GM23248 (cell line): ENCODE measurements at places on chromosomes 1 and 21.

- no peak for DNase-seq
Observed at GRCh38 chr1:52723260-52723659, 3.0 kb upstream of the ZYG11B start.

- DNase-seq: peak; percentile 74
Observed at GRCh38 chr1:39992234-39992633, 37.3 kb downstream of the MFSD2A start.

DNA sequence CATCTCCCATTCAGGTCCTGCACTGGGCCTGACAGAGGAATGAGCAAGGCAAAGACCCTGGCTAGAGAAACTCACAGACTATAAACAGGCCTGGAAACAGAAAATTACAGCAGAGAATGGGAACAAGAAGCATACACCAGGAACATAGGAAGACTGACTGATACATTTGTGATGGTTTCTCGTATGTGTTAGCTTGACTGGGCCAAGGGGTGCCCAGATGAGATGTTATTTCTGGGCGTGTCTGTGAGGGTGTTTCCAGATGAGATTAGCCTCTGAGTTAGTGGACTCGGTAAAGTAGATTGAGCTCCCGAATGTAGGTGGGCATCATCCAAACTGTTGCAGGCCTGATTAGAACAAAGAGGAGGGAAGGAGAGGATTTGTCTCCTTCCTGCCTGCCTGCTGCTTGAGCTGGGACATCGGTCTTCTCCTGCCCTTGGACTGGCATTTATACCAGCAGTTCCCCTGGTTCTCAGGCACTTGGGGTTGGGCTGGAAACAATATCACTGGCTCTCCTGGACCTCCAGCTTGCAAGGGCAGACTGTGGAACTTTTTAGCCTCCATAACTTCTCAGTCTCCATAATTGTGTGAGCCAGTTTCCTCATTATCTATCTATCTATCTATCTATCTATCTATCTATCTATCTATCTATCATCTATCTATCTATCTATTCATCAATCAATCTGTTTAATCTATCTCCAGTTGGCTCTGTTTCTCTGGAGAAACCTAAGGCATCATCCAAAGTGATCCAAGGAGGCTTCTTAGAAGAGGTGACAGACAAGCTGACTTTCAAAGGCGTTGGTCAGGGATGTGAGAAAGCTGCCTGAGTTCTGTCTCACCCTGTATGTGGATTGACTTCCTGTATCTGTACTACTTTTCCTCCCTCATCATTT is 9.7 kb upstream of the FOXO6 start:
- no peak for DNase-seq

GRCh38 chr1:235502601-235503402 is 1.4 kb downstream of the B3GALNT2 start:
- DNase-seq: peak; percentile 41

DNA sequence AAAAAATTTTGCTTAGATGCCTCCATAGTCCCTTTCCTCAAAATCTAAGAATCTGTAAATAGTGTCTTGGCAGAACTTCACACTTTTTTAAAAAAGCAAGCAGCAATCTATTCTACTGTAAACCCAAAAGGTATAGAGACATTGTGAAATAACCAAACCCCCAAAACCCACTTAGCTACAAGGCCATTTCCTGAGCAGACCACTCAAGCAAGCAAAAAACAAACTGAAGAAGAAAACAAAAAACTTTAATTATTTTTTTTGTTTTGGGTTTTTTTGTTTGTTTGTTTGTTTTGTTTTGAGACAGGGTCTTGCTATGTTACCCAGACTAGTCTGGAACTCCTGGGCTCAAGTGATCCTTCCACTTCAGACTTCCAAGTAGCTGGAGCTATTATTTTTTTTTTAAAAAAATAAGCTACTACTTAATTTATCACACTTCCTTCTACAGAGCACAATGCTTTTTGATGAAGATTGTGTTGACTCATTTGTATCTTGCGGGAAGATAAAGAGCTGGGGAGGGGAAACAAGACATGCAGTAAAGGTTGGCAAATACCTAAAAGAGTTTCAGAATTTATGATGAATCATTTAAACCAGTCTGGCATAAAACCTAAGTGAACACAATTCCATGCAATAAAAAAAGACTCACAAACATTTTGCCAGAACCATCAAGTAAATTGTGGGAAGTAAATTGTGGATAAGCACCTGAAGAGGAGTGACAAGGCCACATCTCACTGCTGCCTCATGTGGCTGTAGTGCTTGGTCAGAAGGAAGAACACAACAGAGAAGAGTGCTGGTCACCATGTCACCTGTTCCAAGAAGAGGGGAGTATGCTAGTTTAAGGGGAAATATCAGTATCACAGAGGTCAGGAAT is 2.7 kb upstream of the PTPN22 start:
- peak; percentile 27 for DNase-seq

- DNase-seq: no peak
Observed at GRCh38 chr1:10530756-10531495, 56.2 kb downstream of the PEX14 start.

DNA sequence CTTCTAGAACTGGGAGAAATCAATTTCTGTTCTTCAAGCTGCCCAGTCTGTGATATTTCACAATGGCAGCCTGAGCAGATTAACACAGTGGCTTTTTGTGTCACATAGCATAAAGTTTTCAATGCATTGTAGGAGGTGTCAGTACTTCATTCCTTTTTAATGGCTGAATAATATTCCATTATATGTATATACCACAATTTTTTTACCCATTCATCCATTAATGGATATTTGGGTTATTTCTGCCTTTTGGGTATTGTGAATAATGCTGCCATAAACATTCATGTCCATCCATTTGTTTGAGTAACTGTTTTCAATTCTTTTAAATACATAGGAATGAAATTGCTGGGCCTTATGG is 191.5 kb downstream of the SETD4 start:
- DNase-seq: no peak

- DNase-seq: no peak
Observed at GRCh38 chr1:11691928-11692711, 610 bp downstream of the DRAXIN start.

DNA sequence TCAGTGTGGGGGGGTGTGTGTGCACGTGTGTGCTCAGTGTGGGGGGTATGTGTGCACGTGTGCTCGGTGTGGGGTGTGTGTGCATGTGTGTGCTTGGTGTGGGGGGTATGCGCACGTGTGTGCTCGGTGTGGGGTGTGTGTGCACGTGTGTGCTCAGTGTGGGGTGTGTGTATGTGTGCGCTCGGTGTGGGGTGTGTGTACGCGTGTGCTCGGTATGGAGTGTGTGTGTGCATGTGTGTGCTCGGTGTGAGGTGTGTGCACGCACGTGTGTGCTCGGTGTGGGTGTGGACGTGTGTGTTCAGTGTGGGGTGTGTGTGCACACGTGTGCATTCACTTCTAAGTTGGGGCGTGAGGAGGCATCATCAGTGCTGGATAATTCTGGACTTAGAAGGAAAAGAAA is 77.9 kb downstream of the PRDM16 start:
- no peak for DNase-seq

DNA sequence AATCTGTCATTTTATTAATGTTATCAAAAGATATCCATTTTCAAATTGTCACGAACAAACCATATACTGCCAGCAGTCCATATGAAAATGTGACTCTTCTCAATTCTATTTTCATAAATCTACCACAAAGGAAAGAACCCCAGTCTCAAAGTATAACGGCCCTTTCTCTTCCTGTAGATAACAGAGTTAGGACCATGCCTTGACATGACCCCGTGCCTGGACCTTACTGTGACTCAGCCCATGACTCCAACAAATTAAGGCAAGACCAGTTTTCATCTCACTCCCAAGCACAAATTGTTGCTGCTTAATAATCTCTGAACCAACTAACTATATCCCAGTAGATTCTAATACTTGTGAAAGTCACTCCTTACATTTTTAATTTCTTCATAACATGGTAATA is 124.4 kb upstream of the NFIA start:
- no peak for DNase-seq

GRCh38 chr1:242128951-242129502 is 130.1 kb upstream of the MAP1LC3C start:
- DNase-seq: peak; percentile 23

DNA sequence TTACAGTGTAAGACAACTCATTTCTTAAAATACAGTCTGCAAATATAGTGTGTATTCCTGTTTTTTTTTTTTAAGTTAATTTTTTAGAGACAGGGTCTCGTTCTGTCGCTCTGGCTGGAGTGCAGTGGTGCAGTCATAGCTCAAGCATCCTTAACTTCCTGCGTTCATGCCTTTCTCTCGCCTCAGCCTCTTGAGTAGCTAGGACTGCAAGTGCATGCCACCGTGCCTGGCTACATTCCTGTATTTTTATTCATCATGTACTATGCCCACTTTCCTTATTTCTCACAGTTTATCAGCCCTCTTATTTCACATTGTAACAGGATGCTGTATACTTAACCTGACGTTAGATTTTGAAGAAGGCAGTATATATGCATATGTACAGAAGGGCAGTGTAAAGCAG is 26.7 kb downstream of the MIER1 start:
- DNase-seq: peak; percentile 72

DNA sequence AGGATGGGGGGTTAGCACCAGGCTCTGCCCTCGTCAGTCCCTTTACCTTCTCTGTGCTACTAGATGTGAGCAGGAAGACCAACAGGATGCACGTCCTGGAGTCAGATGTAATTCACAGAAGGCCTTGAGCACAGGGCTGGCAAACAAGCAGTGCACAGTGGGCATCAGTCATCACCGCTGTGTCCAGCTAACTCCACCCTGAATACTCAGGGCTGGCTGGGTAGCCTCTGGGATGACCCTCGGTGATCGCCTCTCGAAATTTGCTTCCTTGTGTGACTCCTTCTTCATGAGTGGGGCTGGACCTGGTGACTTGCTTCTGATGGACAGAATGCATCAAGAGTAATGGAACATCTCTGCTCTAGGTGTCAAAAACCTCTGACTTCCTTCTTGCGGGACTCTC is 92.2 kb upstream of the TMPRSS2 start:
- DNase-seq: no peak

- no peak for DNase-seq
Observed at GRCh38 chr1:188065917-188066316, 1237.2 kb downstream of the PLA2G4A start.

DNA sequence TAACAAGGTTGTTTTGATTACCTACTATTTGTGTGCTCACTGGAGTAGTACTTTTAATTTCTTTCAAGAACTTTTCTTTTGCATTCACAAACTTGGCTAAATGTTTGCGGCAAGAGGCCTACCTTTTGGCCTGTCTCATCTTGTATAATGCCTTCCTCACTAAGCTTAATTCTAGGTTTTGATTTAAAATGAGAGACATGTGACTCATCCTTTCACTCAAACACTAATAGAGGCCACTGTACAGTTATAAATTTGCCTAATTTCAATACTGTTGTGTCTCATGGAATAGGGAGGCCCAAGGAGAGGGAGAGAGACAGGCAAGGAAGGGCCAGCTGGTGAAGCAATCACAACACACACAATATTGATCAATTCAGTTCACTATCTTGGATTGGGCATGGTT is 66.1 kb downstream of the ZNF644 start:
- no peak for DNase-seq

DNA sequence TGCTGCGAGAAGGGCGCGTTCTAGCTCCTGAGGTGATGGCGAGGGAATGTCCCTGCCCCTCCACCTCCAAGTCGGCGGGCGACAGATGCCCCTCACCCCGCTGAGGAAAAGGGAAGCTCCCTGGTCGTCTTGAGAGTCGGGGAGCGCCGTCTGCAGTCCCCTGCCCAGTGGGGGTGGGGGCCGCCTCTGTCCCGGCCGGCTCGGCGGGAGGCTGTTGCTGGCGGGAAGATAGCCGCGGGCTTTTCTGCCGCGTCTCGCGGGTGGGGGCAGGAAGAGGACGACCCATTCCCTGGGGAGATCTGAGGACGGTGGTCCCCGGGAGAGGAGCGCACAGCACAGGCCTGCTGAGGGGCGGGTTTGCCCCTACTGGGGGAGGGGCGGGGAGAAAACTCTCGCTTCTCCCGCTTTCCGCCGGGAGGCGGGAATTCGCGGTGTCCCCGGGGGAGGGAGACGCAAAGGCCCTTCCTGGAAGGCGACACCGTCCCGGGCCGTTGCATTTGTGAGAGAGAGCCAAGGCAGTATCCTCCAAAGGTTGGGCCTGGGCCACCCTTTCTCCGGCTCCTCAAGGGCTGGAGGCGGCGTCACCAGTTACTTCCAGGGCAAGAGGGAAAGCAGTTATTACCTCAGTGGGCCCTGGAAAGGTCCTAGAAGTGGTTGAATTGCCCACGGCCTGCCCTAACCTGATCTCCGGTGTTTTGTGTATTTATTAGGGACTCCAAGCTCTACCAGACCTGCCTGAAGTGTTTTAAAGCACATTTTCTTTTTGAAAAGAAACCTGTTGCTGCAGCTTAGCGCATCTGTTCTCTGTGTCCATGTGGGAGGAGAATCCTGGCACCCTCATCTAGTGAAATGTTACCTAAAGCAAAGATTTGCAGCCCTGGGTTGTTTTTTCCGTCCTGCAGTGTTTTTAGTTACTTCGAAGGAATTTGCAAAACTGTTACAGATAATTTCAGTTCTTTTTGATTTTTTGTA is 648 bp downstream of the S100PBP start:
- peak; percentile 79 for DNase-seq

GRCh38 chr1:169928438-169929209 is 34.9 kb upstream of the SCYL3 start:
- DNase-seq: peak; percentile 69

GRCh38 chr21:46004168-46004861 is 22.7 kb downstream of the COL6A1 start:
- peak; percentile 20 for DNase-seq

DNA sequence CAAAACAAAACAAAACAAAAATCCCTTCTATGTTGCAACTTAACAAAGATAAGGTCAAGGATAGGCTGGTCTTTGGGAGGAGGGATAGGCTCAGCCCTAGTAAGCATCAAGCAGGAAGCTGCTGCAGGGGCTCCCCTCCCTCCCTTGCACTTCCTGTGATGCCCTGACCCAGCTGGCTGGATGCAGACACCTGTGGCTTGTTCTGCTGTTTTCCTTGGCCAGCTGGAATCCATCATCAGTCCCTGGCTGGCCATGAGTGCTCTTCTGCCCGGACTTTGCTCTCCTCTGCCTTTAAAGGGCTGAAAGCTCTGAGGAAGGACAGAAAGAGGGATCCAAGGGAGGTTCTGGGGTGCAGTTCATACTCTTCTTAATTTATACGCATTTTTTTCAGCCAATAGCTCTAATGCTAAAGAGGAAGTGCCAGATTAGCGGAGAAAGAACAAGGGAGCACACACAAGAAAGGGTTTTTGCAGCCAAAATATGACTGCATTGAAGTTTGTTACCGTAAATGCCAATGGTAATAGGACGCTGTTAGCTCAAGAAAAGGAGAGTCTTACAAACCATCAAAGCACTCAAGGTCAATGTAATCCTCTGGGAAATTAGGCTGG is 19.9 kb upstream of the UBE2U start:
- DNase-seq: no peak

DNA sequence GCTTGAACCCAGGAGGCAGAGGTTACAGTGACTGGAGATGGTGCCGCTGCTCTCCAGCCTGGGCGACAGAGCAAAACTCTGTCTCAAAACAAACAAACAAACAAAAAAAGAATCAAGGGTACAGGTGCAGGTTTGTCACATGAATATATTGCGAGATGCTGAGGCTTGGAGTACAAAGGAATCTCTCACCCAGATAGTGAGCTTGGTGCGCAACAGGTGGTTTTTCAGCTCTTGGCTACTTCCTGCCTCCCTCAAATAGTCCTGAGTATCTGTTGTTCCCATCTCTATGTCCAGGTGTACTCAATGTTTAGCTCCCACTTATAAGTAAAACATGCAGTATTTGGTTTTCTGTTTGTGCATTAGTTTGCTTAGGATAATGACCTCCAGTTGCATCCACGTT is 173.9 kb upstream of the CACYBP start:
- DNase-seq: no peak

GRCh38 chr21:43842742-43843141 is 22.3 kb upstream of the AGPAT3 start:
- no peak for DNase-seq

- peak; percentile 44 for DNase-seq
Observed at GRCh38 chr1:108316545-108316944, 72.7 kb upstream of the NBPF4 start.
